Tibial nerve (tissue), 4 donors: ENCODE measurements at places on chromosomes 2 and 18. TPM values are rescaled to one million over a fixed set of nuclear protein-coding genes. Genes with fewer than 3 reads are reported as not detected.

MERTK gene
- 61.8 TPM for total RNA-seq

DNA sequence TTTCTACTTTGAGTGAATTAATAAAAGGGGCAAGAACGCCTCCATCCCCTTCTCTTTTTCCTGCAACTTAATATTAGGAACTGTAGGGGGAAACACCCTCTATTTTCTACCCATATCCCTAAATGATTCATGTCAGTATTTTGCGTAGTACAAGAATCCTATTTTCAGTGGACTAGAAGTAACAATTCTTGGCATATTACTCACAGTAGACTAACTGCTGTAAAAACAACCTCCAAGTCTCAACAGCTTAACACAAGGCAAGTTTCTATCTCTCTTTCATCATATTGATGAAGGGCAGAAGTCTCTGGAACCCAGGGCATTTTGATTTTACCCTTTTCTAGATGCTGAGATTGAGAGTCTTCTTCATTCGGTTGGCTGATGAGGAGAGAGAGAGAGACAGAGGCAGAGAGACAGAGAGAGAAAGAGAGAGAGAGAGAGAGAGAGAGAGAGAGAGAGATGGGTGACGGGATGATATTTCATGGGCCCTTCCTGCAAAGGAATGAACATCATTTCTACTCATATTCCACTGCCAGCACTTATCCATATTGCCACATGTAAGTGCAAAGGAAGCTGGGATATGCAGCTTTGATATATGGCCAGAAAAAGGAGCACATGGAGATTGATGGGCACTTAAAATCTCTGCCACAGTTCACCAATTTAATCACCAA is 481.6 kb downstream of the LPIN1 start:
- DNase-seq, result no peak

- DNase-seq, result no peak
Observed at GRCh38 chr2:197452754-197453122, 614 bp upstream of the COQ10B start.

DNA sequence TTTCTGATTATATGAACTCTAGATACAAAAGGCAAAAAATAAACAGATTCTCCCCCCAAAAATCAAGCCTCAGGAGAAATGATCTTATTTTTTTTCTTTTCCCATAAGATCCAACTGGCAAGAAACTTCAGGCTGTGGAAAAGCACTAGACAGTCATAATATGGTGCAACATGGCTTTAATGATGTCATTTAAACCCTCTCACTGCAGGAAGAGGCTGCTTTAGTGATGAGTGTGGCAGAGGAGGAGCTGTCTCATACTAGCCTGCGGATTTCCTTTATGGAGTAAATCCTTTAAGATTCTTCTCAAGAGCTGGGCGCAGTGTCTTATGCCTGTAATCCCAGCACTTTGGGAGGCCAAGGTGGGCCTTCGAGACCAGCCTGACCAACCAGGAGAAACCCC is 83.3 kb upstream of the CD28 start:
- no peak for DNase-seq

DNA sequence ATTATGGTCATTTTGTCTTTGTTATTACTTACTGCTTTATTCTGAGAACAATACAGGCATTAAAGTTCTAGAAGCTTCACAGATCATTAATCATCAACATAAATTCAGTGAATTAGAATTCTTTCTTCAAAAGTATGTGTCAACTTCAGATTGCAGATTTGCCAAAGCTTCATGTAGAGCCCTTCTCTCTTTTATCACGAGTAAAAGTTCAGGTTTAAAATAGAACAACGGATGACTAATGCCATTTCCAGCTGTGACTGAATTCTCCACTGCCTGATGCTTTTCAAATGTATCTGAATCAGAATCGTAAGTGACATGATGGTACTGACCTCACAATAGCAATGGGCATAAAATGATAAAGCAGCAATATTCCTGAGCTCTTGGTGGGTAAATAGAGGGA is 116.0 kb downstream of the ABCA12 start:
- no peak for DNase-seq

GRCh38 chr2:77270433-77270832 is 251.7 kb downstream of the LRRTM4 start:
- DNase-seq, result no peak
